ENCODE measurements at places on chromosomes 5 and 9.

- DNase-seq, result no peak
Observed at GRCh38 chr5:61916621-61917620, 389.1 kb upstream of the KIF2A start.

GRCh38 chr9:17928768-17929167, 349.9 kb downstream of the SH3GL2 start:
- no peak for DNase-seq

- DNase-seq, result no peak
Observed at GRCh38 chr5:165775111-165775510, 2269.7 kb downstream of the MAT2B start.

- no peak for DNase-seq
Observed at GRCh38 chr5:126884269-126884819, 107.4 kb downstream of the LMNB1 start.

GRCh38 chr5:31846934-31847333, 208.0 kb downstream of the PDZD2 start:
- DNase-seq, result no peak

GRCh38 chr9:18749711-18750110, 275.8 kb downstream of the ADAMTSL1 start:
- no peak for DNase-seq

- no peak for DNase-seq
Observed at GRCh38 chr5:161676103-161676502, 9.4 kb upstream of the GABRA6 start.

DNA sequence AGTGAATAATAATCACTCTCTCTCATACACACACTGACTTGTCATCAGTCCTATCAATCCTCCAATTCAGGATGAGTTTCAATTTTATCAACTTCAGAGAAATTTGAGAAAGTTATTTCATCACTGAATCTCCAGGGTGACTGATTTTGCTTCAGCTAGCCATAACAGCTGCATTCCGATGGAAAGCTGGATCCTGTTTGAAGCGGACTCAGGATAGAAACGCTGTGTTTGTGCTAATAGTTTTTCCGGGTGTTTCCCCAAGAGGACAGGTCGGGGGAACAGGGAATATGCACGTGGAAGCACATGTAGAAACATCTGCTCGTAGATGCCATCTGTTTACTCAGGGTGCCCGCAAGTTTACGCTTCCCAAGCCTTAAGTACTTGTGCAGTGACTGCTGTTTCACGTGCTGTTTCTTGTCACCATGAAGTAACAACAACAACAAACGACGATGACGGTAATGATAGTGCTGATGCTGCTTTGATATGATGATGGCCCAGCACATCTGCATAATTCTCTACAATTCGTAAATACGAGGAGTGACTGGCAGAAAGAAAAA, 263.7 kb upstream of the DAPK1 start:
- DNase-seq, result no peak

Data from stimulated activated CD8-positive, alpha-beta memory T cell treated with anti-CD3 and anti-CD28 coated beads, Interleukin-12 subunit alpha, Interleukin-12 subunit beta, amount 100 ng/mL, for 1 hour (primary cell).